Fibroblast of skin of right quadriceps (primary cell): ENCODE measurements at places on chromosomes 3 and 15.

GRCh38 chr3:73101881-73102280 lies 40.4 kb downstream of the EBLN2 start:
- no peak for DNase-seq

DNA sequence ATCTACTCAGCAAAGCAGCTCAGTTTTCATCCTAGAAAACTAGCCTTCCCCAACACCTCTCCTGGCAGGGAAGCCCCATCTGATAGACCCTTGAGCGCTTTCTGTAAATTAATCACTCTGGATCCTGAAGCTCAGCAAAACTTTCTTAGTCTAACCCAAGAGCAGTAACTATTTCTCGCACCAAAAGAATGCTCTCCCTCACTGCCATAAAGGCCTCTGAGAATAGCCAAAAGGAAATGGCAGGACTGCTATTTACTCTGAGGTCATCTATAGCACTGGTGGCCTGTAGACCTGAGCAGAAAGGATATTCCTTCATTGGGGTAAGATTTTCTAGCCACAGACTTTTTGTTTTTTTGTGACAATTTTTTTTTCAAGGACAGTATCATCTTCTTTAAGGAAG lies 345.8 kb upstream of the ADAMTS9 start:
- DNase-seq, result peak; percentile 60

DNA sequence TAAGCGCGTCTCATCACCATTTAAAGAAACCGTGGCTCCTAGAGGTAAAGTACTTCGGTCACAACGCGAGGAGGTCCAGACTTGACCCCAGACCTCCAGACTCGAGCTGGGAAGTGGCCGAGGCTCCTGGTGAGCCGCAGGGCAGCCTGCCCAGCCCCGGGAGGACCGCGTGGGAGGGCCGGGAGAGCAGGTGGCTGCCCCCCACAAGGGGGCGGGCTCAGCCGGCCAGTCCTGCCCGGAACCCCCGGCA lies at the start of gene SLC27A2:
Gene SLC27A2 (plus strand): TSS at position 228 of the 250 bp plus-strand sequence. CDS start 232 bp downstream, outside the sequence.
- no peak for DNase-seq

GRCh38 chr3:116056280-116056679 lies 389.0 kb downstream of the LSAMP start:
- DNase-seq, result no peak

GRCh38 chr3:14209581-14210289 lies 31.1 kb downstream of the LSM3 start:
- DNase-seq, result peak; percentile 37

- no peak for DNase-seq
Measured at GRCh38 chr15:64355348-64355943, 527 bp downstream of the CSNK1G1 start.

- DNase-seq, result no peak
Measured at GRCh38 chr3:126784254-126784653, 80.2 kb downstream of the CHCHD6 start.

DNA sequence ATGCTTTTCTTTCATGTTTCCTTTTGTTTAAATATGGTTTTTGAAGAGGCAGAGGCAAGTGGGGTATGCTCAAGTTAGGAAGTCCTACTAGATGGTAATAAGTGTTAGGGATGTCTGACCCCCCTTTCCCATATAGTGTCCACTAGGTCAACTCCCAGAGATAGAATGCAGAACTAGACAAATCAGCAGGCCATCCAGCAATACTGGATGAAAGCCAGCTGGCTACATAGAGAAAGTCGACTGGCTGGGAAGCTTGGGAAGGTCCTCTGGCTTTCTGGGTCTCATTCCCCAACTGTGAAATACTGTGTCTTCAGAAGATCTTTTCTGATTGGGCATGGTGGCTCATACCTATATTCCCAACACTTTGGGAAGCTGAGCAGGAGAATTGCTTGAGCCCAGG lies 113.8 kb downstream of the SNRK start:
- DNase-seq, result no peak

GRCh38 chr15:33710748-33711147 lies 257.5 kb upstream of the CHRM5 start:
- DNase-seq, result no peak

DNA sequence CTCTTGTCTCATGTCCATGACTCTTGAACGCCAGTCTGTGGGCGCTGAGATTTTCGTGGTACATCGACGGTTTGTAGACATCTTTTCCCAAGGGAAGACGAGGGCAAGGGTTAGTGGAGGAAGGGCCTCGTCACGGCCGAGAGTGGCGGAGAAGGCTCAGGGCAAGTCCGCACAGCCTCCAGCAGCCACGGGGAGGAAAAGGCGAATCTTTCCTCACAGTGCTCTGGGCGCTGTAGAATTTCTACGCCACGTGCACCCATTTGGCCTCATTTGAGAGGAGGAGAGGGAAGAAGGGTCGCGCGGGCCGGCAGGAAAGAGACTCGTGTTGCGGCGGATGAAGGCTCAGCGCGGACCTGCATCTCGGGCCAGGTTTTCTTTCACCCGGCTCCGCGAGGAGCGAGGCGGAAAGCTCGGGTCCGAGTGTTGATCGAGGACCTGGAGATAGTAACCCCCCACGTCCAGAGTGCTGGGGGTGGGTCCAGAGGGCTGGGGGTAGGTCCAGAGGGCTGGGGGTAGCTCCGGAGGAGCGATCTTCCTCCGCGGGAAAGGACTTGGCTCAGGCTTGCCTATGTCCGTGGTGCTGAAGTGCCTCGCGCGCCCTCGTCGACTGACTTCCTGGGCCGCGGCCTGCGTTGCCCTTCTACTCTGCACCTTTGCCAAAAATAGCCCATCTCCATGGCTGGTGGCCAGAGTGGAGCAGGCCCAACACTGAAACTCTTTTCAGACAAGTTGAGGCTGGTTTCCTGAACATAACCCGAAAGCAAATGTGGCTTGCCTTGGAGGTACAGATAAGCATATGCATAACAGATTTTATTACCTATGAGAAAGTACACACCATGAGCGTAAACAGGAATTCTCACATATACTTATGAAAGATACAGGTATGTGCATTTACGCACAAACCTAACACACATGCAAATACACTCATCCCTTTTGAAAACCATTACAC lies 1.1 kb downstream of the SLC35G2 start:
- DNase-seq, result peak; percentile 58
